ENCODE measurements at places on chromosomes 16 and 17. TPM values are rescaled to one million over a fixed set of nuclear protein-coding genes. Genes with fewer than 3 reads are reported as not detected.
A peak's percentile ranks its signal among the peaks of the same experiment; 100 is the strongest.

DNA sequence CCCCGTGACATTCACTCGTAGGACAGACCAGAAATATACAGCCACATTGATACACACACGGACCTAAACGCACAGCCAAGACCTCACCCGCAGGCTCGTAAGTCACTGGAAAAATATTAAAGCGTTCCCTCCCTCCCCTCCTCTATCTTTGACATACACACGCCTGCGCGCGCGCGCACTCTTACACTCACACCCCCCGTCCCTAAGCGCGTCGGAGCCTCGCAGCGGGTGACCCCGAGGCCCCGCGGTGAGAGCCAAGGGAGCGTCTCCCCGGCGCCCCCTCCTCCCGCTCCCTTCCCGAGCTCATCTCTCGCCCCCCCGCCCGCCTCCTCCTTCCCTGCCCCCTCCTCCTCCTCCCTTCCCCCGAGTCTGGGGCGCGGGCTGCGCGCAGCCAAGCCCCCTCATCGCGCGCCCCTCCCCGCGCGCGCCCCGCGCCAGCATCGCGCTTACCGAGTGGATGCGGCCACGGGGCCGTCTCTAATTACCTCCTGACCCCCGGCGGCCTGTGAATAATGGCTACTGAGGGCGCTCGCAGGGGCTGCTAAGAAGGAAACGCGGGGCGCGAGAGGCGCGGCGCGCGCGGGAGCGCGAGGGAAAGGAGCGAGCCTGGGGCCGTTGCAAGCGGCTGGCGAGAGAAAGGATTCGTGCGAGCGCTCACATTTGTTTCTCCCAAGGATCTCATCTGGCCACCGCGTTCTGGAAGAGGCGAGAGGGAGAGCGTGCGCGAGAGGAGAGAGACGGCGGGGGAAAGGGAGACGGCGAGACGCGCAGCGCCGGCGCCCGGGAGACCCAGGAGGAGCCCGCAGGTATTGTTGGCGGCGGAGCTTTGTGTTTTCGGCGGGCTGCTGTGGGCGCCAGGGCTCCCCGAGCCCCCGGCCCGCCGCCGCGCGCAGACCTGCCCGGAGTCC, 42.4 kb downstream of the RAI1 start:
- DNase-seq: peak; percentile 65

GRCh38 chr17:34249061-34249460, 6.0 kb upstream of the CCL2 start:
- no peak for DNase-seq

- no peak for DNase-seq
Measured at GRCh38 chr16:27425961-27426360, 24.0 kb downstream of the IL21R start.

The DNAH17 gene
- not detected for total RNA-seq

- DNase-seq: no peak
Measured at GRCh38 chr16:82675300-82675699, 48.5 kb downstream of the CDH13 start.

The DCXR gene
- total RNA-seq: 176 TPM

The HID1 gene
- total RNA-seq: 0.16 TPM

DNA sequence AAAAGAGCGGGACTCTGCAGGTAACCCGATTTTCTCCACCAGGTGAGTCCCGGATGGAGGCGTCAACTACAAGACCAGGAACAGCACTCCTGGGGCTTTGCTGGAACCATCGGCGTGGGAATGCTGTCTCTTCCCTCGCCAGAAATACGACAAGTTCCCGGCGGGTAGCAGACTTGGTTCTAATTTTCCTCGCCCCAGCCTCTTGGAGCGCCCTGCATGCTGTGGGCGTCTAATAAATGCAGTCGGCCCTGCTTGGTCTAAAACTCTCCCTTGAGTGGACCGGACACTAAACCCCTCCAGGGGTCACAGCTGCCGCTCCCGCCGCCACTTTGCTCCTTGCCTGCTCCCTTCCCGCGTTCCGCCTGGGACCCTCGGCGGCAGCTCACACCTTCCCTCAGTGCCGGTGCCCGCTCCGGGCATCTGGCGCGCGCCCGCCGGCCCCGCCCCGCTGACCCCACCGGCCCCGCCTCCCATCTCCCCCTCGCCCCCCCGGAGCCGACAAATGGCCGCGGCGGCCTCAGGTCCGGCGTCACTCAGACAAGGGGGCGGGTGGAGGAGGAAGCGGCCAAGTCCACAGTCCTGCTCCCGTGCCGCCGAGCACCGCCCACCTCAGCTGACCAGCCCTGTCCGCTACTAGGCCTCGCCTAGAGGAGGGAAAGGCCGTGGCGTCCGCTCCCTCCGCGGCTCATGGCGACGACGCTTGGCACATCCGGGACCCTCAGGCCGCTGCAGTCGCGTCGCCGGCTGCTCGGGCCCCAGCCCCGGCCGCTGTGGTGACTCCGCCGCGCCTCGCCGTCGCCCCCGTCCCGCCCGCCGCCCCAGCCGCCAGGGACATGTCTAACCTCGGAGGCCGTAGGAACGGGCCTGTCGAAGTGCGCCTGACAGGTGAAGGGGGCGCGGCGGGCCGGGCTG, 65.8 kb downstream of the KPNA2 start:
- DNase-seq: peak; percentile 98

- DNase-seq: no peak
Measured at GRCh38 chr17:12983991-12984884, 33.6 kb downstream of the ELAC2 start.

- DNase-seq: no peak
Measured at GRCh38 chr16:2841606-2842339, 11.7 kb downstream of the ZG16B start.

GRCh38 chr17:7587420-7588151, 2.3 kb downstream of the SOX15 start:
- DNase-seq: no peak

GRCh38 chr16:73329358-73330286, 281.7 kb upstream of the ZFHX3 start:
- no peak for DNase-seq

Data from SJSA1 (cell line).